ENCODE measurements at places on chromosomes 16 and 17.

DNA sequence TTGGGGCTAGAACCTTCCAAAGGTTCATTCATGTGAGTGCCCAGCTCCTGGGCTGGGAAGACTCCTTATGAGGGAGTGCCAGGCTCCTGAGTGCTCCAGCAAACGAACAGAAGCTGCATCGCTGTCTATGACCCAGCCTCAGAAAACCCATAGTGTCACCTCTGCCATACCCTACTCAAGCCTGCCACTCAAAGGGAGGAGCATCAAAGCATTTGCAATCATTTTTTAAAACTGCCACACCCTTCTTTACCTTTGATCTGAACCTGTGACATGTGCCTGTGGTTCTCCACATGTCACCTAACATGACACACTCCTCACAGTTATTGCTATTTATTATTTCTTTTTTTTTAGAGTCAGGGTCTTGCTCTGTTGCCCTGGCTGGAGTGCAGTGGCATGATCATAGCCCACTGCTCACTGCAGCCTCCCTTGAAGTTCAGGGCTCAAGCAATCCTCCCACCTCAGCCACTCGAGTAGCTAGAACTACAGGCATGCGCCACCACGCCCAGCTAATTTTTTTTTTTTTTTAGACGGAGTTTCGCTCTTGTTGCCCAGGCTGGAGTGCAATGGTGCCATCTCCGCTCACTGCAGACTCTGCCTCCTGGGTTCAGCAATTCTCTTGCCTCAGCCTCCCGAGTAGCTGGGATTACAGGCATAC, 7.3 kb upstream of the KDM8 start:
- no peak for DNase-seq

- no peak for DNase-seq
Observed at GRCh38 chr17:56742601-56743000, 91.1 kb downstream of the C17orf67 start.

DNA sequence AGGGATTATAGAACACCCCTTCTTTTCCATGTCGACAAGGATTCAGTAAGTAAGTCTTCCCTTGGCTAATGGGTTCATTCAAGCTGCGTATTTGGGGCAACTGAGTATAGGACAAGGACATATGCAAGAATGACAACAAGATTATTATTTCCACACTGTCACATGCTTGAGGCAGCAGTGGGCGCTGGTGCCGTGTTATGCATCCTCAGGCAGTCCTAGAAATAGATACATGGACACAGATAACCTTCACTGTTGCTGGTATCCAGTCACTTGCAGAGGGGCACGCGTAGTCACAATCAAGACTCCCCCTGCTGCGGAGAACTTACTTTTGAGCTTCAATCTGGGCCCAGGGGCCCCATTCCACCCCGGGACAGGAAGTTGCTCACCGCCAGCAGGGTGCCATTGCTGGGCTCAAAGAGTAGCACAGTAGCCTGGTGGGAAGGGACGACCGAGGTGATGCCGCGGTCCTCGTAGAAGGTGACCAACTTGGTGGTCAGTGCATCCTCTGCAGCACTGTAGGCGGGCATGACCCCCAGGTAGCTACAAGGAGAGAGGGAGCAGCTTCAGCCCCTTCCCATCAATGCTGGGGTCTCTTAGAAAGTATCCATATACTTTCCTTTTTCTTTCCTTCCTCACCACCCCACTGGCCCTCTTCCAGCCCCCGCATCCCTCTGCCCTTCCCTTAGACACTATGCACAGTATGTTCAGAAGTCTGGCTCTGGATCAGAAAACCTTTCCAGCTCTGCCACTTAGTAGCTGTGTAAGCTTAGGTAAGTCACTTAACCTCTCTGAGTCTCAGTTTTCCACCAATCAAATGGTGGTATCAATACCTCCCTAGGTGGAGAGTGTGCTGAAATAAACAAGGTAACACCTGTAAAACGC, 804 bp downstream of the CRYM start:
- no peak for DNase-seq

DNA sequence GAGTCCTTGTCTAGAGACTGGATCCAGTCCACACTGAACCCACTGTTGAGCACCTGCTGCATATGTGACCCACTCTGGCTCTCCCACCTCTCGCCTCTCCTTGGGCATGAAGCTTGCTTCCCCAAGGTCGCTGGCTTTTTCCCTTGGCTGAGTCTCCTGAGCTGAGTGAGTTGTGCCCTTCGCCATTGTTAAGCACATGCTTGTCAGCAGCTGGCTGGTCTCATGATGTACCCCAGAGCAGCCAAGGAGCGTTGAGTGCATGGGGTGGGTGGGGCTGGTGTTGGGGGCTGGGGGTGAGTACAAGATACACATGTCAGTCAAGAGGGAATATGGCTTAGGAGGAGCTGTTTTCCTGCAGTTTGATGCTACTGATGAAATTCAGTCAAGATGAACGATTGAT, 165.6 kb downstream of the SNX29 start:
- no peak for DNase-seq

DNA sequence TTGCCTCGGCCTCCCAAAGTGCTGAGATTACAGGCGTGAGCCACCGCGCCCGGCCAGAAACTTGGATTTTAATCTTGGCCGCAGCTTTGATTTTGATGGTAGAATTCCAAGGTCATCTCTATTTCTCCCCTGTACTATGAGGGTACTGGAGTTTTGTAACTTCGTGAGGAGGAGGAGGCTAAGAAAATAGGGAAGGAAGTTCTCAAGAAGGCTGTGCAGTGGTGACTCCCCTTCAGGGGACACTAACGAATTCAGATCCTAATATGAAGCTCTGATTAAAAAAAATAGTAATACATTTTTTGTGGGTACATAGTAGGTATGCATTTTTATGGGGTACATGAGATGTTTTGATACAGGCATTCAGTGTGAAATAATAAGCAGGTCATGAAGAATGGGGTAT, 55.9 kb downstream of the LDHD start:
- DNase-seq: no peak

GRCh38 chr17:38591759-38592241, 14.0 kb downstream of the SRCIN1 start:
- DNase-seq: no peak

GRCh38 chr16:77679391-77679790, 42.9 kb upstream of the NUDT7 start:
- DNase-seq: no peak

GRCh38 chr16:74691093-74691855, 9.4 kb downstream of the MLKL start:
- DNase-seq: no peak

DNA sequence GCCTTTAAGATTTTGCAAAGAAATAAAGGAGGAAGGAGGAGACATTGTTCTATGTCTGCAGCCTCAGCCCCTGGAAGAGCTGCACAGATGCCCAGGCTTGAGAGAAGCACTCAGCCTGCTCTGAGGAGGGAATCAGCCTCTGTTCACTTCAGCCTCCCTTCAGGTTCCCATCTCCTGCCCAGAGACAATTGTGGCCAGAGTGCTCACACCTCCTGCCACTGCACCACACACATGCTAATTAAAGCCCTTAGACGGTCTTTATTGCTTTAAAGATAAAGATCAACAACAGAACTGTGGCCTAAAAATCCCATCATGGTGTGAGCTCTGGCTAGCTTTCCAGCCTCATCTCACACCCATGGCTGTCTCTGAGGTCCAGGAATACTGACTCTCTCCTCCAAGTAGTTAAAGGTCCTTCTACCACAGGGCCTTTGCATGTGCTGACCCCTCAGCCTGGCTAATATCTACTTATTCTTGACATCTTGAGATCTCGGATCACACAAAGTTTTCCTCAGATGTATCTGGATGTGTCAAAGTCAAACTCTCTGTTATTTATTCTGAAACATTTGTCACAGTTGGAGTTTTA, 33.8 kb downstream of the CHD9NB start:
- no peak for DNase-seq

GRCh38 chr16:28196387-28196987, 15.3 kb downstream of the XPO6 start:
- no peak for DNase-seq

DNA sequence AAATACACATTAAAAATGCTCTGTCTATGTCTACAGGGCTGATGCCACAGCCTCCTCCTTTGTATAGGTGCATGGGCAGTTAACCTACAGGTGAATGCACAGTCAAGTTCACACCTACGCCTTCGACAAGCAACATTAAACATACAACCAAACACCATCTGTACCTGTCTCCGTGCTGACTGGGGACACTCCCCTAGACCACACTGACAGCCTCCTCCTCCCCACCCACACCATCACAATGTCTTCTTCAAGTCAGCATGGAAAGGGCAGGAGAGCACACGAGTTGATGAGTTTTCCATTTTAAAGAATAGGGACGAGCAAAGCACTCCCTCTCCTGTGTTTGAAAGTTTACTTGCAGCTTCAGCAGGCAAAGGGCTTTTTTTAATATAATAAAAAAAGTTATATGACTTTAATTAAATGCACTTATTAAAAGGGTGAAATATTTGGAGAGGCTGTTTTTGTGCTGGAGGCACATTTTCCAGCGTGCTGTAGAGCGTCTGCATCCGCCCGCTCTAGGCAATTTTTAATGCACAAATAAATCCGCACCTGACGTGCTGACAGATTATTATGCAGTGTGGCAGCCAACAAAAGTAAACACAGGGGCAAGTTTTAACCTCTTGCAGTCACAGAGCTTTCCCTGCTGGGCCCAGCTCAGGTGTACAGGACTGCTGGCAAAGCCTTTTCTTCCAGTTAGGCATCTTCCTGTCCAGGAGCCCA, 367.9 kb downstream of the SOX9 start:
- no peak for DNase-seq

DNA sequence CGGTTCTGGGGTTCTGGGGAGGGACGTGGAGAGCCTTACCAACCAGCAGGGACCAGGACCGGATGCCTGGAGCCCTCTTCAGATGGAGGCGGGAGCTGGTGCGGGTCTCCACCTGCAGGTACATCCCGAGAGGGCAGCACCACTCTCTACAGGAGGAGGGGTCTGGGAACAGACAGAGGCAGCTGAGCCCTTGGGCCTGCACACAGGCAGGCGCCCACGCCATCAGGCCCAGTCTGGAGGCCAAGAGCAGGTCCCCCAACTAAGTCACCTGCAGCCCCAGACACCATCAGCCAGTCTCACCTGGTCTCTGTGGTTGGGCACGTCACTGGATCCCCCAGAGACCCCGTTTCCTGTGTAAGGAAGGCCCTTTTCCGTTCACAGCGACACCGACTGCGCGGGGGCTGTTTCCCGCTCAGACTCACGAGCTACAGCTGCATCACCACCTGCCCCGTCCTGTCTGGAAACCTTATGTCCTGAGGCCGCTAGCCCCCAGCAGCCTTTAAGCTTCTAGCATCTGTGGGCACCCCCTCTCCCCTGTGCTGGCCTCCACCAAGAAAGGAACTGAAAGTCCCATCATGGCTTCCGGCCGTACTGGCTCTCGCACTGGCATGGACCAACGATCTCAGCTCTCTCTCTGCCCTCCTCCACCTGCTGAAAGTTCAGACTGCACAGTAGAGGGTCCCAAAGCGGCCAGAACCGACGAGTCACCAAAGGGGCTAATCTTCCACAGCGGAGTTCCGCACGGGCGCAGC, 1.2 kb downstream of the CYBC1 start:
- no peak for DNase-seq

- DNase-seq: no peak
Observed at GRCh38 chr17:63775420-63775819, 1.4 kb downstream of the DDX42 start.

DNA sequence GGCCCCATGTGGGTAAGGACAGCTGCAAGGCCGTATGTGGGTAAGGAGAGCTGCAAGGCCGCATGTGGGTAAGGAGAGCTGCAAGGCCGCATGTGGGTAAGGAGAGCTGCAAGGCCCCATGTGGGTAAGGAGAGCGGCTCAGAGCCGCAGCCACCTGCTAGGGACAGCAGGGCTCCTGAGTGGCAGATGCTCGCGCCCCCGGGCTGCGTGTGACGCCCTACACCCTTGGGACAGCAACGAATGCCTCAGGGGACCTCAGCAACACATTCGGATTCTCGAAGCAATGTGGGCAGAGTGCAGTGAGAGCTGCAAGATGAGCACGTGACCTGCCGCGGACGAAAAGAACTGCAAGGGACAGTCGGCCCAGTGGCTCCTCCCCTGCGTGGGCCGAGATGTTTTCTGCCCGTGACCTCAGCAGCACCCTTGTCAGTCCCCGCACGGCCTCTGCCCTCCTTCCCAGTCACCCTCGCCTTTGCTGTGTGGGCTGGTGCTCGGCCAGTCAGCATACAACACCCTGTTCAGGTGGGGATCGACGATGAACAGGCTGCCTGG, 9.6 kb upstream of the SLC38A8 start:
- no peak for DNase-seq

- DNase-seq: no peak
Observed at GRCh38 chr16:79390481-79391051, 210.0 kb downstream of the MAF start.

DNA sequence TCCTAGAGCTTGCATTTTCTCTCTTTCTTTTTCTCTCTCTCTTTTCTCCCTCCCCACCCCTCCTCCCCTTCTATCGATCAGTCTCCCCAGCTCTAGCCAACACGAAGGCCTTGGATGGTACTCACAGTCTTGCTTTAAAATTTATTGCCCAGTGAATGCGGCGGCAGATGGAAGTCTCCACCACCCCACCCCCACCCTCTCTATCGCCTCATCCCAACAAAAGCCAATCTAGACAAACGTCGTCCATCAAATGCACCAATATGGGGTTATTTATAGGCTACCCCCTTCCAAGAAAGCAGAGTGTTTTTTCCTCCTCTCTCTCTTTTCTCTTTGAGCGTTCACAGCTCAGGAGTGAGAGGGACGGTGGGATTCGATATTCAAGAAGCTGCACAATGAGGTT, 10.5 kb upstream of the NGFR start:
- DNase-seq: no peak

GRCh38 chr17:50919321-50920040, 53.3 kb upstream of the TOB1 start:
- peak; percentile 41 for DNase-seq
